ENCODE measurements at places on chromosomes 4 and X.

DNA sequence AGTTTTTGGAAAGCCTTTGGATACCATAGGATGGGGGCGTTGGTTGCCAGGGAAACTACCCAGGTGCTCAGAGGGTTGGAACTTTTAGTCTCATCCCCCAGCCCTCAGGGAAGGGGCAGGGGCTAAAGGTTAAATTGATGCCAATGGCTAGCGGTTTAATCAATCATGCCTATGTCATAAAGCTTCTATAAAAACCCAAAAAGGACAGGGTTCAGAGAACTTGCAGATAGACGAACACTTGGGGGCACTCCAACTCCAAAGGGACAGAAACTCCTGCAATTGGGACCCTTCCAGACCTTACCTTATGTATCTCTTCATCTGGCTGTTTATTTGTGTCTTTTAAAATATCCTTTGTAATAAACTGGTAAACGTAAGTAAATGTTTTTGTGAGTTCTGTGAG lies 30.0 kb upstream of the GPR173 start:
- no peak for DNase-seq

- DNase-seq = no peak
Observed at GRCh38 chr4:126144543-126145237, 829.9 kb downstream of the FAT4 start.

DNA sequence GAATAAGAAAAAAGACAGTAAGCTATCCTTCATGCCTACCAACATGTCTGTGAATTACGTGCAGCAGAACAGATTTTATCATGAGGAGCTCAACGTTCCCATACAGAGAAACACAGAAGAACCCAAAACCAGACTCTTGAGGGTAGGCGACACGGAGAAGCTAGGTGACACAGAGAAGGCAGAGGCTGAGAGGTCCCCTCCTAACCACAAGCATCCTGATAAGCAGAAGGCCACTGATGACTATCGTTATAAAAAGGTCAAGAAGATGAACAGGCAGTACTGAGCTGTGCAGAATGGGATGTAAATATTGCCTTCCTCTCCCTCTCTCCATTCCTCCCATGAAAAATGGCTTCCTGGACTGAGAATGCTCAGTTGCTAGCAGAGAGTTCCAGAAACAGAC lies 350.2 kb upstream of the BOD1L1 start:
- DNase-seq = no peak

DNA sequence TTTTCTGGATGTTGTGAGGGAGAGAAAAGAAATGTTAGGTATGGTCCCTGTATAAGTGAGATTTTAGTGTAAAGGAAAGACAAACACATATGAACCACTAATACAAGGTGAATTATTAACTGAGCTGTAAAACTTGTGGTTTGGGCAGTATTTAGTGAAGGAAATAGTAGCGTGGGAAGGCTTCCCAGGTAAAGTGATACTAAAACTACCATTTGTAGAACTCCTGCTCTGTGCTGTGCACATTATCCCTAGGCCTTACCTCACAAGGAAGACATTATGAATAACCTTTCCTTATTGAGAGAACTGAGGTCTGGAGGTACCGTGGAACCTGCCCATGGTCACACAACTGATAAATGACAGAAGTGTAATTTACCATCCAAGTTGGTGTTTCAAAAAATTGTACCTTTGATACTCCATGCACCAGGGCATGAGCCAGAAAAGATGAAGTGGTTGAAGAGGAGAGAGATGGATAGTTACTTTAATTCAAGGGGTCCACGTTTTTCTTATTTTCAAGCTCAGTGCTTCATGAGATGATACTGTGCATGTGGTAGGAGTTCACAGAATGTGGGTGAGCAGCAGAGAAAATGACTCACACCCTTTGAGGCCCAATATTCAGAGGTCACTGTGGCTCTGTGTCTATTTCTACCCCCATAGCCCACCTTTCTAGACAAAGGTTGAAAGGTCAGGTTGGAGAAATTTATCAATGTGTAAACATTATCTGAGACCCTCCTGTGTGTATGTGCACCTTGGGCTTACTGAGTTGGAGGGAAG lies 2.6 kb upstream of the VSIG4 start:
- no peak for DNase-seq

DNA sequence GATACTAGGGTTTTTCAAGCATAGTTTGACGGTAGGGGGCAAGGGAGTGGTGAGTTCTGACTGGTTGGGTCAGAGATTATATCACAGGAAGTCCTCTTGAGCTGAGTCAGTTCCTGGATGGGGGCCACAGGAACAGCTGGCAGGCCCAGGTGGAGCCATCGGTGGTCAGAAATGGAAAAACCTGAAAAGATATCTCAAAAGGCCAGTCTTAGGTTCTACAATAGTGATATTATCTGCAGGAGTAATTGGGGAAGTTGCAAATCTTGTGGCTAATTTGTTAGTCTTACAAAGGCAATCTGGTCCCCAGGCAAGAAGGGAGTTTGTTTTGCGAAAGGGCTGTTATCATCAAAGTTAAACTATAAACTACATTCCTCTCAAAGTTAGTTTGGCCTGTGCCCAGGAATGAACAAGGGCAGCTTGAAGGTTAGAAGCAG lies 159.3 kb downstream of the PTCHD1 start:
- DNase-seq = no peak

- DNase-seq = no peak
Observed at GRCh38 chr4:10104211-10104990, 12.2 kb downstream of the WDR1 start.

DNA sequence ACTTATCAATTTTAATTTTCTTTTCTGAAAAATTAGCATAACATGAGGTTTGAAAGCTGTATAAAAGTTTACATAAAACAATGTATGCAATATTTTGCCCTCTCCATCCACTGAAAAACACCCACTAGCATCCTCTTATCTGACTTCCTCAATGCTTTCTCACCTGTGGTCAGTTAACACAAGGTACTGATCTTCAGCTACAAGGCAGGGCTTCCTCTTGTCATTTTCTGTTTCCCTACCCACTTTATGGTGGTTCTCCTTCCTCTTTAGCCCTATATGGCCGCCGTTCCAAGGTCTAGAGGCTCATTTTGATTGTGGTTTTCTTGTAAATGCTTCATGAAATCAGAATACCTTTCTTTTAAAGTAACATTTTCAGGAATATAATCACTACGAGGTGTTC lies 618.6 kb upstream of the CPEB2 start:
- no peak for DNase-seq

GRCh38 chr4:159171287-159171686 lies 68.4 kb downstream of the RAPGEF2 start:
- DNase-seq = no peak

DNA sequence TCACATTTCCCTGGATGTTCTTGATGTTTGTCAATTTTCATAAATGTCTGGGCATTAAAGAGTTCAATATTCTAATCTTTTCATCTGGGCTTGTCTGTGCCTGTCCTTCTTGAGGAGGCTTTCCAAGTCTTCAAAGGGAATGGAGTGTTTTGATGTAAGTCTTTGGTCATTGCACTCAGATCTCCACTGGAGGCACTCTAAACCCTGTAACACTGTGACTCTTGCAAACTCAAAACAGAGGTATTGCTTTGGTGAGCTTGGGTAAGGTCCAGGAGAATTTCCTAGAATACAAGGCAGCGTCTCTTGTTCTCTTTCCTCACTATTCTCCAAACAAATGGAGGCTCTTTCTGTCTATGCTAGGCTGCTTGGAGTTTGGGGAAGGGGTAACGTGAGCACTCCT lies 1118.1 kb upstream of the PABPC4L start:
- DNase-seq = no peak

- DNase-seq = no peak
Observed at GRCh38 chr4:107578321-107578720, 141.7 kb downstream of the PAPSS1 start.

- DNase-seq = no peak
Observed at GRCh38 chr4:81499840-81500239, 28.1 kb upstream of the RASGEF1B start.

DNA sequence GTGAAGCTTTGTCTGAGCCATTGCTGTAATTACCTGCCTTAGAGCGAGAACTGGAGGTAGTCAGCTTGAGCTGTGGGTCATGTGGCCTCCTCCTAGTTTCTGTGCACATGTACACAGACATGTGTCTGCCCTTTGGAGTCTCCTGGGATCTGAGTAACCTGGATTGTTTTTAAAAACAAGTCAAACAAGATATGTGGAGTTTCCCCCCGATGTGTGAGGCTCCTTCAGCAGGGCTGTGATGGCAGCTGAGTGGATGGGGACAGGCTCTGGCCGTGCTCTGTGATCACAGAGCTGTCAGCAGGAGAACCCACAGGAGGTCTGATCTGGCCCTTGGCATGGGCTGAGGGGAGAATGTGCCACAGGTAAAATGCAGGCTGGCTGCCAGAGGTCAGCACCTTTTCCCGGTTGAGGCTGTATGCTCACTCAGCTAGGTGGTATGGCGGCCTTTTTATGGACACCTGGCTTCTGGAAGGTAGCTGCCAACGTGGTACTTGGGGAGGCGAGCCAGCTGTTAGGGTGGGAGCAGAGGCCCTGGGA lies 38.4 kb downstream of the NOP14 start:
- no peak for DNase-seq

GRCh38 chr4:12211636-12212035 lies 782.9 kb upstream of the HS3ST1 start:
- DNase-seq = no peak

- DNase-seq = no peak
Observed at GRCh38 chrX:84336646-84337045, 148.6 kb upstream of the RPS6KA6 start.

- DNase-seq = no peak
Observed at GRCh38 chr4:105709081-105709450, 482 bp downstream of the GSTCD start.

DNA sequence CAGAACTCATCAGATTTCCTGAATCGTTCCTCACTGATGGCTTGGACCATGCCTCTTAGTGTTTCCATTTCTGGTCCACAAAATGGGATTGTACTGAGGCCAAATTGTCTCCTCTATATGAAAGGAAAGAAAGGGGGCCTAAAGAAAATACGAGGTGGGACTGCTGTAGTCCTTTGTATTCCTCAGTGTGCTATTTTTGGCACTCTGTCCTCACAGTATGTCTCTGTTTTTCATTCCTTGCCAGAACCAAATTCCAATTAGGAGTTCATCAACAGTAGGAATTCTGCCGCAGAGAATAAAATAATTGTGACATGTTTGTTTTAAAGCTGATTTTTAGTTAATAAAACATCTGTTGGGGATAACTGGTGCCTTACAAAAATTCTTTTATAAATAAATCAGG lies 515.7 kb downstream of the SMARCA1 start:
- DNase-seq = no peak

- DNase-seq = no peak
Observed at GRCh38 chr4:26884486-26884988, 23.9 kb downstream of the STIM2 start.

GRCh38 chr4:158783785-158784184 lies 15.0 kb downstream of the FNIP2 start:
- DNase-seq = no peak

DNA sequence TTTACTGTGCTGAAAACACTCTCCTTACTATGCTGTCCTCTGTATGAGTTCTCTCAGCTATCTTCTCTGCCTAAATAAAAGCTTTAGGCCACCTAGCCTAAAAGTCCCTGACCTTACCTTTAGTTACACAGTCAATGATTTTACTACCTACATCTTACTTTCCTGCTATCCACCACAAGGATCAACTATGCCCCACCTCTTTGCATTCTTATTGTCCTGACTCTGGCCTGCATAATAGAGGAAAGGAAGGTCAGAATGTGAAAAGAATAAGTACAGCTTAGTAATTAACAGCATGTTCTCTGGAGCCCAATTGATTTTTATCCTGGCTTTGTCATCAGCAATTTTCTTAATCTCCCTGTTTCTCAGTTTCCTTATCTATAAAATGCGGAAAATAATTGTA lies 1257.8 kb downstream of the RPA4 start:
- DNase-seq = no peak

DNA sequence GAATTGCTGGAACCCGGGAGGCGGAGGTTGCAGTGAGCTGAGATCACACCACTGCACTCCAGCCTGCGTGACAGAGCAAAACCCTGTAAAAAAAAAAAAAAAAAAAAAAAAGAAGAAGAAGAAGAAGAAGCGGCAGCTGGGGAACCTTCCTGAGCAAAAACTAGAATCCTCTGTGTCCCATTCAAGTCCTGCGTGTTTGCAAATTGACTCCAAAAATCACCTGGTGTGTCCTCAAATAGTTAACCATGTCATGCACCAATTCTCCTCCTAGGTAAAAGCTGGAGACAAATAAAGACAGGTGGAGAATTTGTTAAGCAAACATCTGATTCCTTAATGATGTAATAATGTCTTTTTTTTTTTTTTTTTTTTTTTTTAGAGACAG lies 31.9 kb upstream of the ASMTL start:
- DNase-seq = no peak

DNA sequence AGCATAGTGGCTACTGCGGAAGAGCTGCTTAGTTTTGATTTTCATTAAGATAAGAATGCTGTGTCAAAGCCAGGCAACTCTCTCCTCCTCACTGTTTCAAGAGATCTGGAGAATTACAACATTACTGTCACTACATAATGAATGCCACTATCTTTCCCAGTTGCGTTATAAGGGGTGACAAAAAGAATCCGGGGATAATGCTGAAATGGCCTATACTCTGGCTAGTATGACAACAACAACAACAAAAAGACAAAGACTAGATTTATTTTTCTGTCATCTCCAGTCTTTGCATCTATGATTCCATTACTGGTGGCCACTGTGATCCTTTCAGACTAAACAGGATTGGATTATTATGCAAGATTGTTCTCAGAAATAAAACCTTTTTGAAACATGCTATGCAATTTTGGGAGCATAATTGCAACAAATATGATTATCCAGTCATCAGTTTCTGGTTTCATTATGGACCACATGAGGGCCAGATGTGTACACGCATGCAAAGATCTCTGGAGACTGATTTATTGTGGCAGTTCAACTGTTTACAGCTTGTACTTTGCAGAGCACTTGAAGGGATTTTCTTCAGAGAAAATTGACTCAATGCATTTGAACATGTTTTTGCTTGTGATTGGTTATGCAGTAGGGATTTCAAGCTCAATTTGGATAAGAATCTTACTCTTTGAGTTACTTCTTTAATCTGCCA lies 31.1 kb upstream of the SPANXB1 start:
- DNase-seq = no peak

DNA sequence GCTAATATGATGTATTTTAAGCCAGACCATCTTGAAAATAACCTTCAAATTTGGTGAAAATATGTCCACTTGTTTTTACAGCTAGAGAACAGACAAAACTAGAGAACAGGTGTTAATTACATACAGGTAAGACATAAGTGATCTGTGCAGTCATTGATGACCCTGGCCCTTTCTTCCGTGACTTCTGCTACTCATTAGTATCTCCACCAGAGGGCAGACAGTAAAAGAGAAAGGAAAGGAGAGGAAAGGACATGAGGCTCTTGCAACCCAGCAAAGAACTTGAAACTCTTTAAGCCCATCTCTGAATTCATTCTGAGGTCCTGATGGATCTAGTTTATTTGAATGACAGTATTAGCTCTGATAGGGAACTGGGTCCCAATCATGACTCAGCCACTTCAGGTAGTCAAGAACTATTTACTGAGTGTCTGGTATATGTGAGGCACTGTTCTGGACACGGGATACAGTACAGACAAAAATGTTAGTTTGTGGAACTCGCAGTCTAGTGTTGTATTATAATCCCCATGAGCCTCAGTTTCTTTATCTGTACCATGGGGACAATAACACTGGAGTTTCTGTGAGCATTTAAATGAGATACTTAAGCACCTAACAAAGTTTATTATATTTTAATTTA lies 121.0 kb upstream of the TEX13D start:
- no peak for DNase-seq

- no peak for DNase-seq
Observed at GRCh38 chrX:13646154-13646549, 6.8 kb upstream of the TCEANC start.

GRCh38 chrX:28058901-28059300 lies 77.7 kb upstream of the DCAF8L1 start:
- no peak for DNase-seq

All from stimulated activated effector memory CD8-positive, alpha-beta T cell treated with anti-CD3 and anti-CD28 coated beads, Interleukin-12 subunit alpha, Interleukin-12 subunit beta, amount 100 ng/mL, for 72 hours (primary cell).